NAMALWA (cell line): ENCODE measurements at places on chromosomes 7 and 10.

GRCh38 chr7:137408126-137408525, 64.6 kb upstream of the PTN start:
- no peak for DNase-seq

- peak; percentile 50 for DNase-seq
Observed at GRCh38 chr10:96833220-96834001, 1.3 kb downstream of the LCOR start.

- DNase-seq = no peak
Observed at GRCh38 chr10:101219946-101220451, 9.3 kb downstream of the LBX1 start.

- no peak for DNase-seq
Observed at GRCh38 chr7:138374119-138374693, 85.9 kb upstream of the TRIM24 start.

- no peak for DNase-seq
Observed at GRCh38 chr10:100520811-100521210, 1.1 kb upstream of the SEC31B start.

DNA sequence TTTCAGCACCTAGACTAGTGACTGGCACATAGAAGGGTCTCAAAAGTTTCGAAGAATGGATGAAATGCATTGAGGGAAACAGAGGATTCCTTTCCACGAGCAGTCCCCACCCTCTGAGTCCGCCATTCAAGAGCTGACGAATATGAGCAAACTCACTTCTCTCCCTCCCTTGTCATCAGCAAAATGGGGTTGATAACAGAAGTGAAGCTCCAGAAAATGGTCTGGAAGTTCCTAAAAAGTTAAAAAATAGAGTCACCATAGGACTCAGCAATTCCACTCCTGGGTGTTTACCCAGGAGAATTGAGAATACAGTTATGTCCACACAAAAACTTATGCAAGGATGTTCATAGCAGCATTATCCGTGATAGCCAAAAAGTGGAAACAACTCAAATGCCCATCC, 25.0 kb upstream of the SRGN start:
- DNase-seq = no peak

- no peak for DNase-seq
Observed at GRCh38 chr7:113824117-113824823, 94.5 kb downstream of the PPP1R3A start.

DNA sequence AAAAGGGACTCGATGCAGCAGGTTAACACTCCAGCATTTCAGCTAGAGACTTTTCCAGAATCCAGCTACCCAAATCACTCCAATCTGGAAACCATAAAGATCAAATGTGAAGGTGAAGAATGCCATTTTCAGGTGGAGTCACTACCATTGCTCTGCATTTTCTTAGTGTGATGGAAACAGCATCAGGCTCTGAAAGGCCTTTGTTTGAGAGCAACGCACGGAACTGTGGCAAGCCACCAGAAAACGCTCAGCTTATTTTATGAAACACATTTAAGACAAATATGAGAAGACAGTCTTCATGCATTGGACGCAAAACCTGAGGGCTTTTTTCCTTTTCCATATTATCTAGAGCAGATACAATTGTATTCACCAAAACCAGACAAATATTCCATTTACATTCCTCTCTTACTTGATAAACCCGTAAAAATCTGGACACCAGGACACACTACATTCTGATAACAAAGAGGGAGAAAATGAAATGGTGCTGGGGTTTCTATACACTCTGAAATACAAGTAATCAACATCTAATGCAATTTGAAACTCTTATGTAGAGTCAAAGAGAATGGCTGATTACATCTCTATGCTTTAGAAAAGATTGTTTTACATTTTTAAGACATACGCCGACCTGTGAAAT, 99.1 kb downstream of the NRP1 start:
- DNase-seq = no peak

- no peak for DNase-seq
Observed at GRCh38 chr10:124004663-124005004, 88.8 kb downstream of the CHST15 start.

- no peak for DNase-seq
Observed at GRCh38 chr10:74330646-74331045, 179.6 kb downstream of the ADK start.

DNA sequence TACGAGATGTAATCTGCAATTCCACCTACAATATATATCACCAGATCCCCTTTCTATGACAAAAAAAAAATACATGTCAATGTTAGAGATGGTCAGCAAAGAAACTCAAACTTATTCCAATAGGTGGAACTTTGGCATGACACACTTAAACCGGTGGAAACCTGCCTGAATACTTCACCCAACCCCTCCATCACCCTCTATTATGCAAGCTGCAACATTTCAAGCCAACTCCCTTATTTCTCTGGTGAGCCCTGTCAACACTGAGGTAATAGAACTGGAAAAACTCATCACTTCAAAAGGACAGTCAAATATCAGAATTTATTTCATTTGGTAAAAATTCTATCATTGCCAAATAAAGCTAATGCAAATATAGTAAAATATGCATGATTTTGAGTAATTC, 3.6 kb downstream of the ZNF438 start:
- no peak for DNase-seq

- DNase-seq = no peak
Observed at GRCh38 chr10:77582710-77583115, 54.9 kb downstream of the KCNMA1 start.

GRCh38 chr10:95505084-95505610, 56.0 kb downstream of the SORBS1 start:
- no peak for DNase-seq

GRCh38 chr10:76393875-76394706, 962.7 kb downstream of the LRMDA start:
- DNase-seq = no peak
